ENCODE measurements at places on chromosomes 5 and 9.

- DNase-seq = no peak
Observed at GRCh38 chr5:179766726-179767455, 26.9 kb upstream of the LTC4S start.

DNA sequence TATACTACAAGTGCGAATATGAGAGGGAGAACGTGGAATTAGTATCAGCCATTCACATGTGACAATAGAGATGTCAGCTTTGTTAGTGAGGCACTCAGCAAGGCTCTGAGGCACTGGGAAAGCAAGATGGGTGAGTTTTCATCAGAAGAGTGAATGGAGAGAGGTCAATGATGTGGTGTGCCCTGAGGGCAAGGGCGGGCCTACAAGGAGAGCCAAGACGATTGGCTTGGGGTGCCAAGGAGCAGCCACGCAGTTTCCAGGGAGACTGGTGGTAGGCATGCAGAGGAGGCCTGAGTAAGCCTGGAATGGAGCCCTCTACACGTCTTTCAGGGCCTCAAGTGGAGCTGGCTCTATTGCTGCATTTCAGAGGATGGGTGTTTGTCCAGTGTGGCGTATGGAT, 24.7 kb downstream of the BTF3 start:
- DNase-seq = no peak

DNA sequence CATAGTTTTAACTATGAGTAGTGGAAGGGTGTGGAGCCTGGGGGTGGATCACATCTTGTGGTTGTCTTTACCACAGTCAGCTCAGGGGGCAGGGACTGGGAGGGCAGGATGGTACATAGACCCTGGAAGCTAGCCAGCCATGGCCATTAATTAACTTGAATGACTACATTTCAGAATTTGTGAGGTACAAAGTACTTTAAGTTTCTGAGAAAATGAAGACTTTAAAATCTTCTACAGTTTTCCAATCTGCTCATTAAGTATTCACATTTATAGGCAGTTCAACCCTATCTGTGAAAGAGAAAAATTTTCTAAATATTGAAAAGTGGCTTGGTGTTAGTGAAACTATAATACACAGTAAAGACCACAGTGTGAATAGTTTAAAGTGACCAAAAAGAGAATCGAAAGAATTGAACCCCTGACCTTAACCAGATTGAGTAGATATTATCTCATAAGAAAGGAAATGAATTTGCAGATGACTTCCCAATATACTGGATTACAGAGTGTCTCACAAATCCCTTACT, 234.2 kb upstream of the MEF2C start:
- DNase-seq = peak; percentile 1

DNA sequence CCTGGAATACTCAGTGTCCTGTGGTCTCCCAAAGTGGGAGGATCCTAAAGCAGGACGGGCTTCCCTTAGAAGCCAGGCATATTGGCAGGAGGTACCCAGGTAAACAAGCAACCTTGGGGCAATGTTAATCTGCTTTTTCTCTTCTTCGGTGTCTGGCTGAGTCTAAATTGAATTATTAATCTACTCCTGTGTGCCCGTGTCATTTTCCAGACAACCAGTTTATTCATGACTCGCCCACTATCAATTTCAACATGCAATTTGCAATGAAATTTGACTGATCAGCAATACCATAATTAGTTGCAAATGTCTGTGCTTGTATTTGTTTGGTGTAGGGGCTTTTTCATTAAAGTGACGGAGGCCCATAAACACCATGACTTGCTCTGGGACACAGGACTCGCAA, 32.9 kb upstream of the JADE2 start:
- DNase-seq = no peak

GRCh38 chr9:17191082-17191481, 56.2 kb downstream of the CNTLN start:
- no peak for DNase-seq

DNA sequence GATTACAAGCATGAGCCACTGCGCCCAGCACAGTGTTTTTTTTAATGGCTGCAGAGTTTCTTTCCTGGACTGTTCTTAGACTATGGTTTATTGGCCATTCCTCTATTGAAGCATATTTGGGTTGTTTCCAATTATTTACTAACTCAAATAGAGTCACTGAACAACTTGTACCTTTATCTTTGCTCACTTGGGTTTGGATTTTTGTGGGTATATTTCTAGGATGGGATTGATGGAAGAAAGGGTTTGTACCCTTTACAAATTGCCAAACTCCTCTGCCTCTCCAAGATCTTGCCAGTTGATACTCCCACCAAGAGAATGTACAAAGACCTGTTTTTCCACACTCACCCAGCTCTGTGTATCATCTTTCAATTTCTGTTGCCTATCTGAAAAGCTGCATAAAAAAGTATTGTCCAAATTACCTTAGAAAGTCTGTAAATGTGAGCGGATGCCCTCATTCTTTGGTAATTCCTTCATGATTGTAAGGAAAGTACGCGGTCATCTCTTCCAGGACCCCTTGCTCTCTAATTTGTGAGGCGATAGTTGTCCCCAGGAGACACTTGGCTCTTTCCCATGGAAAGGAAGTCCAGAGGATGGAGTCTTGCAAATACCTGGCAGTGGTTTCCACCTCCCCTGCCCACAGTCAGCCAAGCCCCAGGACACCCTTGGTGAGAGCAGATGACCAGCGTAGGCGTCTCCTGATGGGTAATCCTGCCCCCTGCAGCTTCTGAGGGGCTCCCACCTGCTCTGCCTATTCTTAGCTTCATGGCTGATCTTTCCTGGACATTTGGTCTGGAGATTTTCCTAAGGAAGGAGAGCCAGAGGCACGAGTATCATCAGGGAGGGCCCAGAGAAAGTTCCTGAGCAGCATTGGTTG, 33.0 kb downstream of the ARHGEF37 start:
- DNase-seq = no peak

- DNase-seq = no peak
Observed at GRCh38 chr9:21817176-21817575, 14.7 kb downstream of the MTAP start.

- no peak for DNase-seq
Observed at GRCh38 chr5:152472083-152472482, 67.0 kb upstream of the NMUR2 start.

DNA sequence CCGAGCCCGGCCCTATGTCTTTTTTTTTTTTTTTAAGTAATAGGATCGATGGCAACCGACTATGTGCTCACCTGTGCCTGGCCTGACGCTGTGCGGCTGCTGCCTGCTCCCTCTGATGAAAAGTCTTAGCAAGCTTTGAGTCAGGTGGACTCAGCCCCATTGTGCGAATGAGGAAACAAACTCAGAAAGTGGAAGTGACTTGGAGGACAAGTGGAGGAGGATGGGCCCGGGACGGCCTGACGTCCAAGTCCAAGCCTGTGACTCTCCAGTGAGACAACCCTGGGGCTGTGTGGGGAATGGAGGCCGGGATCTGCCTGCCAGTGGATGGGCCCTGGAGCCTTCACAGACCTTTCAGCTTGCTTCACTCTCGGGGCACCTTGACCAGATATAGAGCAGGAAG, 57.9 kb downstream of the EXD3 start:
- DNase-seq = no peak

DNA sequence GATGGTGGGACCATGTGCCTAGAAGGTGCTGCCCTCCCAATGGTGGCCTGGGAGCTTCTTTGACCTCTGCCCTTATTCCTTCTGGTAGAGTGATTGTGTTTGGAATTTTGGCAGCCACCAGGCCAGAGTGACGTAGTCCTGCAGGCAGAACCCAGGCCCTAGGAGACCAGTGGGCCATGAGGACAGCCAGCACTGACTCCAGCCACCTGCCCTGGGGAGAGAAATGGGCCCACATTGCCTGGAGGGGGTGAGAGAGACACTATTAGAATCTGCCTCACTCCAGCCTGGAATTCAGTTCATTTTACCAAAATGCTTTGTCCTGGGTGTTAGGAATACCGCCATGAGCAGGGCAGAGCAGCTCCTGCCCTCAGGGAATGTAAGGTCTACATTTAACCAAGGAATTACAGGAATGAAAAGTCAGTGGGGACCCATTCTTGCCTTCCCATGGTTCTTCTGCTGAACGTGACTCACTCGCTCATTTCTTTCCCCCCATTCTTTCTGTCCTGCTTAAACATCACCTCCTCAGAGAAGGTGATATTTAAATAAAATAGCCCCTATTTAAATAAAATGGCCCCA, 5.5 kb upstream of the COL27A1 start:
- no peak for DNase-seq

DNA sequence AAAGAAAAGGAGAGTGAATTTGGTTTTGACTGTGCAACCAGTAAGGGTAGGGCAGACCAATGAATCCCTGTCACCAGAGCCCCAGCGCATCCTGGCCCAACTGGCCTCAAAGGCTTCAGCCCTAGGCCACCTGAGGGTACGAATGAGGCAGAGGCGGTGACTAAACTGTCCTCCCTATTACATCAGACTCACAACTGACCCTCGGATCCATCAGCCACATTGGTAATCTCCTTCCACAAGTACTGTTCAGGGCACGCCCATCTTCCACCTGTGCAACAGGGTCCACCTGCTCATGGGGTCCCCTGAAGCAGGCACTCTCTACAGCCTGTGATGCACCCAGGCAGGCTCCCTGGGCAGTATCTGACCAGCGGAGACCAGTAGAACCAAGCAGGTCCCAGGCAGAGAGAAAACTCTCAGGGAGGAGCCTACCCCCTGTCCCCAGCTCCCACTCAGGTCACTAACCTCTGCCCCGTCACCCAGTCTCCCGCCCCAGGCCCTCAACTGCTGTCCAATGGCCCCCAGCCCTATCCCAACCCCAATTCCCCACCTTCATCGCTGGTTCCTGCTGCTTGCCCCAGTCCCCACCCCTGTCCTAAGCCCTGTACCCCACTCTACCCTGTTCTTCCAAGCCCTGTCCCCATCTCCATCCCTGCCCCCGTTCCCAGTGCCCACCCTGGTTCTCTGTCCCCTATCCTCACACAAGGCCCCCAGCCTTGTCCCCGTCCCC, 904 bp downstream of the EDF1 start:
- no peak for DNase-seq

GRCh38 chr5:36150676-36151433, 832 bp downstream of the LMBRD2 start:
- DNase-seq = peak; percentile 67

DNA sequence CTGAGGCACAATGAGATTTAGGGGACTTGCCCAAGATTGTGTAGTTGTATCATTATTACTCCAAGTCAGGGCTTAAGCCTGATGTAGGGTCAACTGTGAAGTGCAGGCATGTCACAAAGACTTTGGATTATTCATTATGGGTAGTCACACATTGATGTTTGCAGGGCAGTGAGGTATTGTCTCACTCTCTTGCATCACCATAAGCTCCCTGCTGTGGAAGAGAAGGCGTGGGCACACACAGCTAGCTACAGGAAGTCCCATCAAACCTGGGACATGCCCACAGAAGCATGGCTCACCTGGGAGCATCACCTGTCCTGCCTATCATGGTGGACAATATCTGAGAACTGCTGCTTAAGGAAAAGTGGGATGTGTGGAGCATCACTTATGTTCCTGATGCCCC, 42.1 kb downstream of the TMOD1 start:
- DNase-seq = peak; percentile 8

GRCh38 chr5:67308988-67309688, 112.5 kb upstream of the CD180 start:
- DNase-seq = no peak

- DNase-seq = no peak
Observed at GRCh38 chr9:91421971-91422757, 1.5 kb downstream of the NFIL3 start.

GRCh38 chr9:8802242-8802641, 1002.7 kb upstream of the DMAC1 start:
- DNase-seq = no peak

DNA sequence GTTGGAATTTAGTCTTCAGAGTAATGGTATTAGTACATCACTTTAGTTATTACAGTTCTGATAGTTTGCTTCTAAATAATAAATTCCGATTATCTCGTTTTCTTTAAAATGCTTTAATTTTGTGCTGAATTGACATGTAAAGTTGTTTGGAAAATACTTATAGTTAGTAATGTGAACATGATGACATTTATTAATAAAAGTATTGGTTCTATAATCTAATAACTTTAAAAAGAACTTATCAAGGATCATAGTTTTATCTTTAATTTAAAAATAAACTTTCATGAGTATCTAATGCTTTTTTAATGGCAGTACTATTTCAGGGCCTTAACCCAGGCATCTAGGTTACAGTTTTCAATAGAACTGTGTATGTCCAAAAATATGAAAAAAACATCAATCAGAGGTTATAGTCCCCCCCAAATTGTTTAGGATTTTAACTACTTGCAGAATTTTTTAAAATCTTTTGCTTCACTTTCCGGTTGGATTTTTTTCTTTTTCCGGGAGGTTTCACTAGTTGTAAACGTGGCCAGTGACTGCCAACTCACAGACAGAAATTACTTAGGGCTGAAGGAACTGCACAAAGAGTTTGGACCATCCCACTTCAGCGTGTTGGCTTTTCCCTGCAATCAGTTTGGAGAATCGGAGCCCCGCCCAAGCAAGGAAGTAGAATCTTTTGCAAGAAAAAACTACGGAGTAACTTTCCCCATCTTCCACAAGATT, 680 bp downstream of the GPX8 start:
- no peak for DNase-seq

DNA sequence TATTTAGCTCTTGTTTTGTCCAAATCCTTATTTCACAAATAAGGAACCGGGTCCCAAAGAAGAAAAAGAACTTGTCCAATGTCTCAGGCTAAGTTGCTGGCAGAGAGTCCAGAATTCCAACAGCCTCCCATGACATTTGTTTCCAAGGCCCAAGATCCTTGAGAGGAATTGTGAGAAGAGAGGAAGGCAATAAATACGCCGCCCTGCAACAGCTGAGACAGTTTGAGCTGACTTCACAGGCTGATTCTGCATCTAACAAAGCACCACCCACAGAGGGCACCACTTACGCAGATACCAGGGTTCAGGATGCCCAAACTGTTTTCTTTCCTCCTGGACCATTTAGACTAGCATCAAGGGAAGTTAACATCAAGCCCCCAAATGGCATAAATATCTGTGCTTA, 211.3 kb downstream of the FAM114A2 start:
- DNase-seq = no peak

DNA sequence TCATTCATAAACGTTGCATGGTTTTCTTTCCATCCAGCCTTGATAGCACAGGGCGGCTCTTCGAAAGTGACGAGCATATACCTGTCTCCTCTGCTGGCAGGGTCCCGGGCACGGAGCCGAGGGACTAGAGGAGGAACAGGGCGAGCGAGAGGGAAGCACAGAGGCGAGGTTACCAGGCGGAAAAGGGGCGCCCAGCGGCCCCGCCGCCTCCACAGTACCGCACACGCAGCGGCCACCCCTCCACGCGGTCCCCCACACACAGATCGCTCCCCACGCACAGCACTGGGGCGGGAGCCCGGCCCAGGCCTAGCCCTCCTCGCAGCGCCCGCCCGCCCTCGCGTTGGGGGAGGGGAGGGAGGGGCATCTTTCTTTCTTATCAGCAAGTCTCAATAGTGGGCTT, 296.6 kb upstream of the DAB2 start:
- DNase-seq = no peak

DNA sequence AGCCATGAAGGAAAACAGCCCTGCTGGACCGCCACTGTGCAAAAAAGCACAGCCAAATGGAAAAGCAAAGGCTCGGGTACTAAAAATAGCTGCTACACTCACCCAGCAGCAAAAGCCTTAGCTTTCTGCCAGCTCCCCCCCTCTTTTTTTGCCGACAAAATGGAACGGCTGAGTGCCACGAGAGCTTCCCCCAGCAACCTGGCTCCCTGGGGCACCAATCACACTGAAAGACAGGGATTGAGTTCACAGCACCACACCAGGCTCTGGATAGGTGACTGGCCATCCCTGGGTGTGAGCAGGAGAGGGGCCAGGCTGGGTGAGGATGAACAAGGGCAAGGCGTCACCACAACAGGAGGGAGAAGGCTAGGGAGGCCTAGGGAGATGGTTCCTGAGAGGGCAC, 66.7 kb downstream of the SIL1 start:
- peak; percentile 36 for DNase-seq

- DNase-seq = no peak
Observed at GRCh38 chr5:73312146-73312871, 136.3 kb downstream of the FOXD1 start.
